ENCODE measurements at places on chromosomes 12 and 14.

DNA sequence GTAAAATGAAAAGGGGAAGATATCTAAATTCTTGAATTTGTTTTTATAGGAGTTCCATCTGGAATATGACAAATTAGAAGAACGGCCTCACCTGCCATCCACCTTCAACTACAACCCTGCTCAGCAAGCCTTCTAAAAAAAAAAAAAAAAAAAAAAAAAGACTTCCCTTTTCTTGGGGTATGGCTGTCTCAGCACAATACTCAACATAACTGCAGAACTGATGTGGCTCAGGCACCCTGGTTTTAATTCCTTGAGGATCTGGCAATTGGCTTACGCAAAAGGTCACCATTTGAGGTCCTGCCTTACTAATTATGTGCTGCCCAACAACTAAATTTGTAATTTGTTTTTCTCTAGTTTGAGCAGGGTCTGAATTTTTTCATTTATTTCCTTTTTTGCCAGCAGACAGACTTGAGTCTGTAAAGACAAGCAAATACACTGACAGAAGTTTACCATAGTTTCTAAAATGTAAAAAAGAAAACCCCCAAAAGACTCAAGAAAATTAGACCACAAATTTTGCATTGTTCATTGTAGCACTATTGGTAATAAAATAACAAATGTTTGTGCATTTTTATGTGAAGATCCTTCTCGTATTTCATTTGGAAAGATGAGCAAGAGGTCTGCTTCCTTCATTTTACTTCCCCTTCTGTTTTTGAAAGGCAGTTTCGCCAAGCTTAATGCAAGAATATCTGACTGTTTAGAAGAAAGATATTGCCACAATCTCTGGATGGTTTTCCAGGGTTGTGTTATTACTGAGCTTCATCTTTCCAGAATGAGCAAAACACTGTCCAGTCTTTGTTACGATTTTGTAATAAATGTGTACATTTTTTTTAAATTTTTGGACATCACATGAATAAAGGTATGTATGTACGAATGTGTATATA, 12.1 kb upstream of the KCNMB4 start:
- no peaks in the 10 kb centered on the region for H3K27me3 ChIP-seq
- no peak overlapping the region for H3K27ac ChIP-seq
- H3K4me3 ChIP-seq: no peak overlapping the region
- DNase-seq: no peak

DNA sequence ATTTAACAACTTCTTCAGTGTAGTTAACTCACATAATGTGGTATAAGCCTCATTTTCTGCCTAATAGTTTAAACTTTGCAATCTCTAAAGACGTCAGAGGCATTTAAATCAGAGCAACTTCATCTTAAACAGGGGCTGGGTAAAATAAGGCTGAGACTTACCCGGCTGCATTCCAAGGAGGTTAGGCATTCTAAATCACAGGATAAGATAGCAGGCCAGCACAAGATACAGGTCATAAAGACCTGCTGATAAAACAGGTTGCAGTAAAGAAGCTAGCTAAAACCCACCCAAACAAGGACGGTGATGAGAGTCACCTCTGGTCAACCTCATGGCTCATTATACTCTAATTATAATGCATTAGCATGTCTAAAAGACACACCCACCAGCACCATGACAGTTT, 115.6 kb upstream of the PKP2 start:
- no peak overlapping the region for H3K4me3 ChIP-seq
- H3K27me3 ChIP-seq: no peaks in the 10 kb centered on the region
- no peak overlapping the region for H3K27ac ChIP-seq
- DNase-seq: peak; percentile 35

GRCh38 chr12:1916371-1917171, 1.9 kb downstream of the CACNA2D4 start:
- H3K27ac ChIP-seq: no peak overlapping the region
- H3K27me3 ChIP-seq: peaks cover 43% of the 10 kb centered on the region
- H3K4me3 ChIP-seq: no peak overlapping the region

DNA sequence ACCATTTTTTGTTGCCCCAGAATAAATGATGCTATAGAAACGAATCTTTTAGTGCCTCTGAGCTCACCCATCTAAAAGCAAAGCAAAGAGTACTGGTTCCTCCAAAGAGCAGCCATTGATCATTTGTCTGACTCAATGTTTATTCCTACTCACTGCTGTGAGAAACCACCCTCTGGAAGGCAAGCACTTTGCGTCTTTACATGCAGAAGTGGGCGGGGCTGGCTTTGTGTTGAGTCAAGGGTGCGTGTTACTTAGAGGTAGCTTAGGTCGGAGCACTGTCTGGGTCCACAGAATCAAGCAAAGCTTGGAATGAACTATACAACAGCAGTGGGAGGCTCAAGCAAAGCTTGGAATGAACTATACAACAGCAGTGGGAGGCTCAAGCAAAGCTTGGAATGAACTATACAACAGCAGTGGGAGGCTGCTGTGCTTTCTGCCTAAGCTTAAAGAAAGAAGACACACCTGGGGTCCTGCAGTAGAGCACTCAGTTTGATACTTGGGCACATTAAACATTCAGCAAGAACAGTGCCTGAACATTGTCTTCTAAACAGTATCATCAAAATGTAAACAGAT, 77.2 kb upstream of the PRICKLE1 start:
- no peak overlapping the region for H3K4me3 ChIP-seq
- H3K36me3 ChIP-seq: no peaks in the 10 kb centered on the region
- H3K27ac ChIP-seq: no peak overlapping the region
- no peaks in the 10 kb centered on the region for H3K27me3 ChIP-seq
- no peaks in the 10 kb centered on the region for H3K4me1 ChIP-seq

DNA sequence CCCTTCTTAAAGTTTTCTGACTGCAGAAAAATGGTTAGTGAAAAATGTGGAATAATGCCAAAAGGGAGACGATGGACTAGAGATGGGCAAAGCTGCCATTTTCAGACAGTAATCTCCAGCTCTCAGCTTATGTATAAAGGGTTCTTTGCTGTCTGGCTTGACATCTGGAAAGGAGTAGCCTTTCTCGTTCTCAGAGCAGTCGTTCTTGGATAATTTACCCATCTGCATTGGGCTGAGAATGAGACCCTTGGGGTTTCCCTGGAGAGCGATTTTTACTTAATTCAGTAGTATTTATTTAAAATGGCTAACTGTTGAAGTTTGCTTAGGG, 1.2 kb downstream of the NUDT4 start:
- H3K4me1 ChIP-seq: peaks cover 18% of the 10 kb centered on the region
- no peaks in the 10 kb centered on the region for H3K36me3 ChIP-seq
- peak overlapping the region; percentile 87 for H3K4me3 ChIP-seq
- no peak for DNase-seq

- H3K27me3 ChIP-seq: no peaks in the 10 kb centered on the region
- no peak within 1 kb of the TSS for H3K4me3 ChIP-seq
- no peaks in the 10 kb centered on the region for H3K36me3 ChIP-seq
- H3K27ac ChIP-seq: no peak within 1 kb of the TSS
Observed at GRCh38 chr12:55330446-55330845, at the start of gene OR6C3. OR6C3 (plus strand) TSS chr12:55330746; CDS start chr12:55331701, 955 bp downstream.

DNA sequence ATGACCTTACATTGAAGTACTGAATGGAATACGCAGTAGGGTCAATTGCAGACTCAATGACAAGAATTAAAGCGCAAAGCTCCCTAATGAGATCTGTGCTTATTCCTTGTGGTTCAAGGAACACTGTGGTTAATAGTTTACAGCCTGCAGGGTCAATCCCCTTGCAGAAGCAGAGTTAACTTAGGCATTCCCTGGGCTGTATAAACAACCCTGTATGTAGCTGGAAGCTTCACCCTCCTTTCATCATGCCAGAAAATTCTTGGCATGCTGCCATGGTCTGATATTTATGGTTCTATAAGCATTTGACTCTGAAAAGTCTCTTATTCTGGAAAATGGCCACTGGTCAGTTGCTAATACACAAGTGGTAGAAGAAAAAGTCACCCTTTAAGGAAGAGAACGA, 227.7 kb downstream of the NOVA1 start:
- no peaks in the 10 kb centered on the region for H3K4me1 ChIP-seq
- H3K27ac ChIP-seq: no peak overlapping the region
- no peak overlapping the region for H3K4me3 ChIP-seq
- no peaks in the 10 kb centered on the region for H3K36me3 ChIP-seq

DNA sequence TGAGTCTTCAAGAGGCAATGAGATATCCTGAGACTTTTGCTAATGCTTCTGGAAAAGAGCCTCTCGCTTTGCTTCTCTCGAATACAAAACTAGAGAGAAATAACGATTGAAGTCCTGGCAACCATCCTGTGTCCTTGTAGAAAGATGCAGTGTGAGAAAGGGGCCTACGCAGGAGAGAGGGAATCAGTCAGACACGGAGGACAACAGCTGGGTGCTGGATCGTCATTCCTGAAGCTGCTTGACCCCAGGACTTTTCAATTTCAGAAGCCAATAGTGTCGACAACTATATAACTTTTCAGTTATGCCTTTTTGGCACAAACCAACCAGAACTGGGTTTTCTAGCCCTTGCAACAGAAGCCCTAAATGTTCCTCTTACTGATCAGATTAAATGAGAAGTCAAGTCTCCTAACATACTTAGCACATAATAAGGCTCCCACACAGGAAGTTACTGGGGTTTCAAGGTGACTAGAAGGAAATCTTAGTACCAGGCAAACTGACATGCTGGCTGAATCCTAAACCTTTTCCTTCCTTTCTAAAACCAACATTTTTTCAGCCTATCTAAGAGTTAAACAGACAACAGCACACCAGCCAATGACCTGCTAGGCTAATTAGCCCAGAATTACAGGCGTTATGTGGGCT, 755.6 kb downstream of the MED13L start:
- H3K36me3 ChIP-seq: no peaks in the 10 kb centered on the region
- DNase-seq: no peak
- no peak overlapping the region for H3K4me3 ChIP-seq
- H3K27me3 ChIP-seq: no peaks in the 10 kb centered on the region
- H3K4me1 ChIP-seq: no peaks in the 10 kb centered on the region

GRCh38 chr12:30913323-30913722, 13.2 kb upstream of the TSPAN11 start:
- H3K4me3 ChIP-seq: no peak overlapping the region
- H3K27ac ChIP-seq: no peak overlapping the region
- H3K36me3 ChIP-seq: no peaks in the 10 kb centered on the region
- DNase-seq: no peak
- no peaks in the 10 kb centered on the region for H3K4me1 ChIP-seq
- peaks cover 4% of the 10 kb centered on the region for H3K27me3 ChIP-seq

GRCh38 chr12:124162151-124163110, 132.5 kb upstream of the RFLNA start:
- H3K27me3 ChIP-seq: peaks cover under 1% of the 10 kb centered on the region
- DNase-seq: no peak
- no peaks in the 10 kb centered on the region for H3K36me3 ChIP-seq

DNA sequence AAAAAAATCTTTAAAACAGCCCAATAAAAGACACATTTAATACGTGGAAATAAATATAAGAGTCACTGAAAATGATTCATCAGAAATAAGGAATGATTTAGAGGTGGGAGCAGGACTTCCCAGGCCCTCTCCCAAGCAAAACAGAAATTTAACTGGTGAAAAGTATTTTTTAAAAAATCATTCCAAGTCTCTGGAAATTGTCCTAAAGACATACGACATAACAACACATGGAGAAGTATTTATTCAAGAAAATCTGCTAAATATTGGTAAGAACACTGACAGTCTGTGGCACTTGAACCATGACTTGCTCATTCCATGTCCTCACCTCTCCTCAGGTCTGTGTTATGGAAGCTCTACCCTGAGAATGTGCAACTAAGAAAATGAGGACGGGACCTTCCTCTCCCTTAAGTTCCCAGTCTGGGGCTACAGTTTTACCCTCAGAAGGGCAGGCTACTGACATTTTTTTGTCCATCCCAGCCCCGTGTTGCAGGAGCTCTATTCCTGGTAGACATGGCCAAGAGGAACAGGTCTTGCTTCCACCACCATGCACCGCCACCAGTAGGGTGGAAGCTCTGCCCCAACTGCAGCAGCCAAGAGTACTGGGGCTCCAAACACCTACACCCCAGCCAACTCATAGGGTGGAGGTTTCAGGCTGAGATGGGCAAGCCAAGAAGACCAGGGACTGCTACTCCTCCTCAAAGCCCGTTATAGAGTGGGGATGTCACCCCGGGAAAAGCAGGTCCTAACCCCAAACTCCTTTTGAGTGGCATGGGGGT, 193.0 kb downstream of the CRADD start:
- no peaks in the 10 kb centered on the region for H3K4me1 ChIP-seq
- no peak overlapping the region for H3K4me3 ChIP-seq
- H3K27me3 ChIP-seq: no peaks in the 10 kb centered on the region
- no peak overlapping the region for H3K27ac ChIP-seq
- no peak for DNase-seq
- no peaks in the 10 kb centered on the region for H3K36me3 ChIP-seq

- H3K4me1 ChIP-seq: no peaks in the 10 kb centered on the region
- peaks cover 2% of the 10 kb centered on the region for H3K27me3 ChIP-seq
- H3K36me3 ChIP-seq: no peaks in the 10 kb centered on the region
Observed at GRCh38 chr12:115922952-115923564, 354.4 kb downstream of the MED13L start.

DNA sequence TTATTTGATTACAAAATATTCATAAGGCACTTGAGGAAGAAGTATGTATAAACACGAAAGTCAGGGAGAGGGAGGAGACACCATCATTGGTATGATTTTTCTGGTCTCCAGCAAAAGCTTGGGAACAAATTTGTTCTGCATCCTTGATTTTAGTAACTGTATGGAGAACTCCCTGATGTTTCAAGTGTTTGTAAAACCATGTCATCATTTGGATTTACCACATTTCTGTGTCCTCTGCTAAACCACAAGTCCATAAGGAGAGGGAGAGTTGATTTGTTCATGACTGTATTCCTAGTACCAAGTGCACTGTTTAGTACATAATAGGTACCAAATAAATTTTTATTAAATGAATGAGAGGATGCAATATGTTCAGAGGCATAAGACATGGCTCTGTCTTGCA, 181.1 kb downstream of the BTG1 start:
- H3K36me3 ChIP-seq: no peaks in the 10 kb centered on the region
- H3K27me3 ChIP-seq: no peaks in the 10 kb centered on the region
- no peak overlapping the region for H3K4me3 ChIP-seq

GRCh38 chr12:124031058-124031457, 58.0 kb downstream of the ZNF664 start:
- DNase-seq: no peak
- peaks cover 9% of the 10 kb centered on the region for H3K4me1 ChIP-seq
- H3K36me3 ChIP-seq: no peaks in the 10 kb centered on the region
- no peak overlapping the region for H3K4me3 ChIP-seq
- no peak overlapping the region for H3K27ac ChIP-seq

DNA sequence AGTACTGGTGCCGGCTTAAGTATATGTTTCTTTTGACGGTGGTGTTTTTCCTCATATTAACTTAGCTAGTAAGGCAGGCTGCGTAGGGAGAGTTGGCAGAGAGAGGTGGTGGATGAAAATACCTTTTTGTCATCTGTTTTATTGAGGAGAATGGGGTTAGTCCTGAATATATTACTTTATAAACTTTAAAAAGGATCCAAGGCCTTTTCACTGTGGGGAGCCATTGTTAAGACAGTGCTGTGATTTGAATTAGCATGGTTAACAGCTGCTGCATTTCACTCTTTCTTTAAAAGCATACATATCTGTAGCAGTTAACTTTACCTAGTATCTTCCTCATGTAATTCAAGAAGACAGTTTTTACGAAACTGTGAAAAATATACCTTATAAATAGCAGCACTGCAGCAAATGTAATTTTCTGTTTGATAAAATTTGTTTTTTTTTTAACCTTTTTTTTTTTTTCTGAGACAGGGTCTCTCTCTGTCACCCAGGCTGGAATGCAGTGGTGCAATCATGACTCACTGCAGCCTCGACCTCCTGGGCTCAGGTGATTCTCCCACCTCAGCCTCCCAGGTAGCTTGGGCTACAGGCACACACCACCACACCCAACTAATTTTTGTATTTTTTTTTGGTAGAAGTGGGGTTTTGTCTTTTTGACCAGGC, 57.1 kb downstream of the AEBP2 start:
- H3K4me3 ChIP-seq: no peak overlapping the region
- H3K4me1 ChIP-seq: peaks cover 5% of the 10 kb centered on the region
- H3K27me3 ChIP-seq: no peaks in the 10 kb centered on the region
- DNase-seq: no peak

Measured in keratinocyte (primary cell).